ENCODE measurements at places on chromosomes 3 and 15.

DNA sequence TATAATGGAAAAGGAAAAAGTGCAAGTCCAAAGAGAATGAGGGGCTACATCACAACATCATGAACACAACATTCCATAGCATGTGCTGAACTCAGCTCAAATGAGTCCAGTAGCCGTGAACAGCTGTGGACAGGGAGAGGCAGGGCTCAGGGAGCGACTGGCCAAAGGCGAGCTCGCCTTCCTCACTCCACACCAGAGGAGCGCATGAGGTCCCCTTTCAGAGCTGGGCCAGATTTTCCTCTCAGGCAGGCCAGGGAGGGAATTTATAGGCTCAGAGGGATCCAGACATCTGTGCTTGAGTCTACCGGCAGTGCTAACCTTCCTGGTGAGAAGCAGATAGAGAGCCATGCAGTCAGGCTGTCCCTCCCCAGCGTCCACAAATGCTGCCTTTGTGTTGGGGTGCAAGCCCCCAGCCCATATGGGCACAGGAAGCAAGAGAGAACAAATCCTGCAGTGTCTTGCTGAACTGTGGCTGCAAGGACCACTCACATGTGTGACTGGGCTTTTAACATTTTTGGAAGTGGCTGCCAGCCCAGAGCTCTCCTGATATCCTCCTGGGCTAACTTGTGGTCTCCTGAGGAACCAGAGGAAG is 32.5 kb downstream of the ARHGEF3 start:
- no peak for DNase-seq

DNA sequence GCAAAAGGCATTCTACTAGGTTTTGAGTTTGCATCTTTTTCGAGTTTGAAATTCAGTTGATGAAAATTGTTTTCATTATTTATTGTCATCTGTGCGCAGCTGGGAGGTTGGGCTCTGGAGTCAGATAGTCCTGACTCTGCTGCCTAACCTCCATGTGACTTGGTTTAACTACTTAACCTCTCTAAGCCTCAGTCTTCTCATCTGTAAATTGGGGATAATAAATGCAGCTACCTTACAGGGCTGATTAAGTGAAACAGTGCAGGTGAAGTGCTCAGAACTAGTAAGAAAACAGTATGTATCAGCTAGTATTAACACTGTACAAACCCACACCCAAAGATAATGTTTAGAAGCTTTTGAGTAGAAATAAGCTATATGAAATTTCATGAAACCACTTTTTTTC is 14.1 kb upstream of the UBE2E1 start:
- DNase-seq, result no peak

DNA sequence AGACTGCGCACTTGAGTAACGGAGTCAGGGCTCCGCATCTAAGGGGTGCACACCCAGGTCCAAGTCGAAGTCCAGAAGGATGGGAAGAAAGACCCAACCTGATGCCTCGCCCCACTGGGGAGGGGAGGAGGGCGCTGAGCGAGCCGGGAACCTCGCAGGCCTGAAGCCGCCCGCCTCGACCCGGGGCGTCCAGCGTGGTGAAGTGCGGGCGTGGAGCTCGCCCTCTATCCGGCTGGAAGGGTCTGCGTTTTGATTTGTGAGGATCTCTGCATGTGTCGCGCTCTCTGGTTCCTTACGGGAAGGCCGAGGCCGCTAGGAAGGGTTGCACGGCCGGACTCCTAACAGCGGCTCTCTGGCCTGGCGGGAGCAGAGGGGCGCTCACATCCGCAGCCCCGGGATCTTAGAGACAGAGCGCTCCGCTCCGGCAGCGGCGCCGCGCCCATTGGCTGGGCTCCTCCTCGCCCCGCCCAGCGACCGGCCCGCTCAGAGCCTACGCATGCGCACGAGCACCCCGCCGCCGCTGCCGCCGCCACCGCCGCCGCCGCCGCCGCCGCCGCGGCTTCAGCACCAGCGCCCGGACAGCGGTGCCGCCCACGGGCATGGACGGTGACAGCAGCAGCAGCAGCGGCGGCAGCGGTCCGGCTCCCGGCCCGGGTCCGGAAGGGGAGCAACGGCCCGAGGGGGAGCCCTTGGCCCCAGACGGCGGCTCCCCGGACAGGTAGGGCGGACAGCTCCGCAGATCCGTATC is at the start of gene DISP2:
DISP2 (plus strand) TSS at position 497 of the 748 bp plus-strand sequence; CDS start at position 600, 103 bp downstream.
- DNase-seq, result peak; percentile 67

GRCh38 chr3:99934975-99935797 is 117.5 kb downstream of the CMSS1 start:
- DNase-seq, result no peak

DNA sequence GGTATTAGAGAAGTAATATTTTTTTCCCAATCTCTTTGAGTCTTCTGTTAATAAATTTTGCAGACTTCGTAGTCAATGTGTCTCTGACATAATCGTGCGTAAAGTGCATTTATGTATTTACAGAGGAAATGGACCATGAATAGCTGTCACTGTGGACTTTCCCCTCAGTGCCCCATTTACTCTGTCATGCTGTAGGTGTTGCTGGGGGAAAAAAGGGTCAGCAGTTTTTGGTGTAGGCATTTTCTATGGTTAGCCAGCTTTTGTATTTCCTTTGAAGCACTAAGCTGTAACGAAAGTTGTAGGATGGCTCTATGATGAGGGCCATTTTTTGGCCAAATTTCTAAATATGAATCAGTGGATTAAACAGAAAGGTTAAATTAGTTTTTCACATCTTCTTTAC is 598.4 kb downstream of the FGF12 start:
- no peak for DNase-seq

- DNase-seq, result no peak
Measured at GRCh38 chr3:126158912-126159454, 21.4 kb downstream of the ALDH1L1 start.

- DNase-seq, result no peak
Measured at GRCh38 chr15:43552256-43552655, 34.8 kb downstream of the MAP1A start.

- no peak for DNase-seq
Measured at GRCh38 chr3:123346021-123346420, 102.9 kb downstream of the ADCY5 start.

DNA sequence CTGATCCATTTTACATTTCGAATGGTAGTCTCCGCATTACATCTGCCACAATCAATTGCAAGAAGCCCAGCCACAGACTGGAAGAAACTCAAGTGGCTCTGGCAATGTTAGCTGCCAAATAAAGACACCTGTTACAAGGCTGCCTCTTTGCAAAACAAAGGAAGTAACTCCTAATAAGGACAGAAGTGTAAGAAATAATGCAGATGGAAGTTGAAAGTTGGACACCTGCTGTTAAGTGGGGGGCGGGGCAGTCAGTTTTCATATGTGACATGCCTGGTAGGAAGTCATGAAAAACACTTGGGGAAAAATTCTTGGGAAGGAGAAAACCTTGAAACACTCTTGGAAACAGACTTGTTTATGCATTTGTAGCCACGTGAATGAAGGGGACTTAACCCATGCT is 54.1 kb upstream of the ATP2C1 start:
- no peak for DNase-seq

DNA sequence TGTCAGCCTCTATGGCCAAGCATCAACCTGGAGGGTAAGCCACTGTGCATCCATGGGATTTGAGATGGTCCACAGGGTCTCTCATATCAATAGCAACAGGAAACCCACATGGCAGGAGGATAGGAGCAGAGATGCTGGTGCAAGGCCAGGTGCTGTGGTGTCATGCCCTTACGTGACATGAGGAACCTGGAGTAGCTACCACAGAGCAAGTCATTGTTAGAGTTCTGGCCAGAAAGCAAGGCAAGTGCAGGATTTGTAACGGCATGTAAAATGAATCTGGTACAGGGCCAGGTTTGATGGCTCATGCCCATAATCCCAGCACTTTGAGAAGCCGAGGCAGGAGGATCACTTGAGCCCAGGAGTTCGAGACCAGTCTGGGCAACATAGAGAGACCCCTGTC is 14.8 kb upstream of the ZNF774 start:
- DNase-seq, result peak; percentile 66

- DNase-seq, result no peak
Measured at GRCh38 chr3:106126067-106126845, 257.4 kb upstream of the CBLB start.

DNA sequence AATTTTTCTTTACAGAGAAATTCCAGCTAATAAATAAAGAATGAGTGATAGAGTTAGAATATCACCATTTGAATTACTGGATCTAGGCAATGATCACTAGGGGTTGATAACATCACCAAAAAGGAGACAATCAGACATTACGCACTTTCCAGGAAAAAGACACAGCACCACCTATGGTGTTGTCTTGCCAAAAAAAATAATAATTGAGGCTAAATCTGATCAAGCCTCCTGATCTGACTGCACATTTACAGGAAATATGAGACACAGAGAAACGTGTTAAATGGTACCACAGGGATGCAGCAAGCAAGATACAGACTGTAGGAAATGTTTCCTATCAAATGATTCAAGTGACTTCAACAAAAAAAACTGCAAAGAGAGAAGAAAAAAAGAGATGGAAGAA is 92.8 kb downstream of the EOMES start:
- no peak for DNase-seq

Measured in CD14-positive monocyte (primary cell).